ENCODE measurements at places on chromosomes 3 and 15.

- no peak for DNase-seq
Observed at GRCh38 chr3:189272500-189273119, 100.8 kb downstream of the TPRG1 start.

GRCh38 chr15:73821181-73821580 lies 52.2 kb upstream of the TBC1D21 start:
- no peak for DNase-seq

GRCh38 chr3:60445446-60445845 lies 805.8 kb downstream of the FHIT start:
- no peak for DNase-seq

DNA sequence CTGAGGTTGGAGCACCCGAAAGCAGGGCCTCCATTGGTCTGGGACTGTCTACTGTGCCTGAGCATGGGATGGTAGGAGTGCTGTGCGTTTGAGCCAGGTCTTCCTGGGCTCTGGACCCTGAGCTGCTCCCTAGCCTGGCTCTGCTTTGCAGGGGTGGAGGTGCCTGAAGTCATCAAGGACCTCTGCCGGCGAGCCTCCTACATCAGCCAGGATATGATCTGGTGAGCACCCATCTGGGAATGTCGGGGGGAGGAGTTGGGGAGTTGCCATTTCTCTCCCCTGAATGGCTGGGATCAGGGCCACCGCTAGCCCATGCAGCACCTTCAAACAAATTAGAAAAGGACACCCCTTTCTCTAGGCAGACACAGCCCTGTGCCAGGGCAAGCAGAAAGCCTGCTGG lies 20.7 kb downstream of the DUOX1 start:
- no peak for DNase-seq

DNA sequence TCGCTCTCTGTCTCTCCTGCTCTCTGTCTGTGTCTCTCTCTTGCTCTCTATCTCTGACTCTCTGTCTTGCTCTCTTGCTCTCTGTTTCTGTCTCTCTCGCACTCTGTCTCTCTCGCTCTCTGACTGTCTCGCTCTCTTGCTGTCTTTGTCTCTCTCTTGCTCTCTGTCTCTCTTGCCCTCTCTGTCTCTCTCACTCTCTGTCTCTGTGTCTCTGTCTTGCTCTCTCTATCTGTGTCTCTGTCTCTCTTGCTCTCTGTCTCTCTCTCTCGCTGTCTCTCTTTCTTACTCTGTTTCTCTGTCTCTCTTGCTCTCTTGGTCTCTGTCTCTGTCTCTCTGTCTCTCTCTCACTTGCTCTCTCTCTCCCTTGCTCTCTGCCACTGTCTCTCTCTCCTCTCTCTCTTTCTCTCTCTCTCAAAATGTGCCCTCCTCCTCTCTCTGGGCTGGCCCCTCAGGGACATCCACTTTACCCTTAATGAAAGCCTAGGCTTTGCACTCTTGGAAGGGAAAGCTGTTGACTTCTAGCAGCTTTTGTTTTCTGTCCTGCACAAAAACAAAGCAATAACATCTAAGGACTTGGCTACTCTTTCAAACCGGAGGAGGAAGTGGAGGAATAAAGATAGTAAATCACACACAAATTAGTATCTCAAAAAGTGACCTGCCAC lies 73.9 kb upstream of the NR2E3 start:
- no peak for DNase-seq

GRCh38 chr3:142363936-142364467 lies 83.8 kb downstream of the XRN1 start:
- no peak for DNase-seq

- DNase-seq: no peak
Observed at GRCh38 chr15:85624291-85624801, 170.4 kb downstream of the KLHL25 start.

All from sciatic nerve (tissue), 2 donors.